ENCODE measurements at places on chromosomes 2 and 18.

DNA sequence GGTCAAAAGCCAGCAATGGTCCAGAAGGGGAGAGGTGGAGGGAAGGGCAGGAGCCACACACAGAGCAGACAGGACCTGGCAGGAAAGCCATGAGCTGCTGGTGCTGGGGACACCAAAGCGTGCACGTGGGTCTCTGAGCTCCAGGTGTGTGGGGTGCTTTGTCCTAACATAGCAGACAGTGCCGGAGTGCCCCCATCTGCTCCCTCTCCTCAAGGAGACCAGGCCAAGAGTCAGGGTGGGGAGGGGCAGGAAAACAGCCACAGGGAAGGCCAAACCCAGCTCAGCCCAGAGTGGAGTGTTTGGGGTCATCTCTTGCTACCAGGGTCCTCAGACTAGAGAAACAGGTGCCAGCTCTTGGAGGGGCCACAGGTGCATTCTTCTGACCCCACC is 4.2 kb upstream of the GPC1 start:
- DNase-seq = no peak

GRCh38 chr2:3168230-3168891 is 209.3 kb downstream of the EIPR1 start:
- peak; percentile 36 for DNase-seq

GRCh38 chr2:15980605-15981098 is 40.3 kb downstream of the MYCN start:
- DNase-seq = no peak

DNA sequence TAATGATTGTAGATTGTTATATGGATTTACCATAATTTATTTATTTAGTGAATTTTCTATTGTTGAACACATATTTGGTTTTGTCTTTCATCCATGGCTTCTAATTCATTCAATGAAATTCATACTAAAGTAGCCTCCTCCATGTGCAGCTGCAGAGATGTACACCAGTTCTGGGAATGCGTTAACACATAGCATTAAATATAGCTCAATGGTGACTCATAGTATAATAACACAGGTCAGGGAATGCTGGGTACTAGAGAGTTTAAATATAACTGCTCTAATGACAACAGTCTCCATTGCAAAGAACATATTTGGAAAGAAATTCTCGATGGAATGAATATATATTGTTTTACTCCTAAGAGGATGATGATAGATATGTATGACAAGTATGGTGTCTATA is 1190.2 kb upstream of the NRXN1 start:
- peak; percentile 2 for DNase-seq

DNA sequence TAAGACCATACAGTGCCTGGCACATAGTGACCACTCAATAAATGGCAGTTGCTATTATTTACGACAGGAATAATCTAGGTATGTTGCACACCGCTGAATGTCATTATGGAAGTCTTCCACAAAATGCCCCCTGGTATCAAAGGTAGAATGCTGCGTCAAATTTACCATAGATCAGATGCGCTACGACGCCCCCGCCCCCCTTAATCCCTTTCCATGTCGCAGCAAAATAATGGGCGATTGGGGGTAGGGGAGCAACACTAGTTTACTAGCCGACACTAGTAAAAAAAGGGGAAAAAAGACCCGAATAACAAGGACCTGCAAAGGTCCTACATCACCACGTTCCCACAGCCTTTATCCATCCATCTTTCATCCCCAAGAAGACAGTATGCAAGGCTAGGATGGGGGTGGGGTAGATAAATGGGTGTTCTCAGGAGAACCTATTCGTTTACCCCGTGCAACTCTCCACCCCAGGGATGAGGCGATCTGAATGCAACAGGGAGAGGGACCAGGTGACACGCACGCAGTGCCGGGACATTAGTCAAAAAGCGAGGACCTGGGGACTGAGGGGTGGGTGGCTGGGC is 455 bp downstream of the PREPL start:
- no peak for DNase-seq

GRCh38 chr2:46461709-46462171 is 17.6 kb upstream of the TMEM247 start:
- DNase-seq = no peak

DNA sequence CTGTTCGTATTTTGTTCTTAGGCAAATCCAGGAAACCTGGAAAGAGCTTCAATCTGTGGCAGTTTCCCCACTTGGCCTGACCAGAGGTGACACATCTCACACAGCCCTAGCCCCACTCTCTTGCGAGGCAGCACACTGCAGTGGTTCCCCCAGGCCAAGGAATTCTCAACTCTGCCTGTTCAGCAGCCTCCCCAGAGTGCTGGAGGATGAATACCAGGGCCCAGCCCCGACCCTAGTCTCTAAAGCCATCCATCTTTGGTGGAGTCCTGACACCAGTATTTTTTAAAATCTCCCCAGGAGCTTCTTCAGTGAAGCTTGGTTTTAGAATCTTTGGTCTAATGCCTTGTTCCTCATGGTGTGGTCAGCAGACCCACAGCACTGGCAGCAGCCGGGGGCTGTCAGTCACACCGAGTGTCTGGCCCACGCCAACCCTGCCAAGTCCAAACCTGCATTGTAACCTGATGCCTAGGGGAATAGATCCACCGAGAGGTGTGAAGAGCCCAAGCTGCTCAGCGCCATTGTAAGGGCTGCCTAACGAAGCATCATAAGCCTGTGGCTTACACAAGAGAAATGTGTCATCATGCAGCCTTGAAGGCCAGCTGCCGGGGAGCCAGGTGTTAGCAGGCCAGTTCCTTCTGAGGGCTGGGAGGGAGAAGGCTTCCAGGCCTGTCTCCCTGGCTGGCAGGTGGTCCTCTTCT is 428.7 kb upstream of the ID2 start:
- DNase-seq = no peak

- DNase-seq = peak; percentile 95
These were observed at the start of gene CDH2 for GRCh38 chr18:28176948-28177827. Gene CDH2 (minus strand): TSS chr18:28177130. CDS start chr18:28177022, 108 bp downstream.

DNA sequence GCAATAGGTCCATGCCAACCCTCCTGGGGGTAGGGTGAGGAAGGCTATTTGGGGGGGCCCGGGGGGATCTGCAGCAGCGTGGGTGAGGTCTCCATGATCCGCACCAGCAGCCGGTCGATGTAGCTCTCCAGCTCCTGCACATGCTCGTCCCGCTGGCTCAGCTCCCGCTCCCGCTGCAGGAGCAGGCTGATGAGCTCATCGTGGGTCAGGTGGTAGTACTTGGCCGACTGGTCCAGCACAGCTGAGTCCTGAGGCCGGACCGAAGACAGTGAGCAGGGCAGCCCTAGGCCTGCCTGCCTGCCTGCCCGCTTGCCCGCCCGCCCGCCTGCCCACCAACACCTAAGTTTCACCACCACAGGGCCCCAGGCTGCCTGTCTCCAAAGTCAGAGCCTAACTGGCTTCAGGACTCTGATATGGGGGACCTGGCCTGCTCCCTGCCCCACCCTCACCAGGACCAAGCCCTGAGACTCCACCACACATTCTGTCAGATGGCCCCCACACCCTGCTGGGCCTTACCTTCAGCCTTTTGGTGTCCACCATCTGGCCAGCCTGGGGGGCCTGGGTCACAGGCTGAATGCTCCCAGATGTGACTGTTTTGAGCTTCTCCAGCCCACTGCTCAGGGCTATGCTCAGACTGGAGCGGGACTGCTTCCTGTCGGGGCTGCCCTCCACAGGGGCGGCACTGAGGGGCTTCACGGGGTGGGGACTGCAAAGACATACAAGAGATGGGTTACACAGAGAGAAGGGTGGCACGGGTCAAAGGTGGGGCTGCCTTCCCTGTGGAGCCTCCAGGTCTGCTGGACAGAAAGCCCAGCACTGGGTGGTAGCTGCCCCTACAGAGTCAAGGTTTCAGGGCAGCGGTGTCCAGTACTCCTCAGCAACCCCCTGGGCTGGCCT is 4.2 kb upstream of the SFXN5 start:
- DNase-seq = no peak

DNA sequence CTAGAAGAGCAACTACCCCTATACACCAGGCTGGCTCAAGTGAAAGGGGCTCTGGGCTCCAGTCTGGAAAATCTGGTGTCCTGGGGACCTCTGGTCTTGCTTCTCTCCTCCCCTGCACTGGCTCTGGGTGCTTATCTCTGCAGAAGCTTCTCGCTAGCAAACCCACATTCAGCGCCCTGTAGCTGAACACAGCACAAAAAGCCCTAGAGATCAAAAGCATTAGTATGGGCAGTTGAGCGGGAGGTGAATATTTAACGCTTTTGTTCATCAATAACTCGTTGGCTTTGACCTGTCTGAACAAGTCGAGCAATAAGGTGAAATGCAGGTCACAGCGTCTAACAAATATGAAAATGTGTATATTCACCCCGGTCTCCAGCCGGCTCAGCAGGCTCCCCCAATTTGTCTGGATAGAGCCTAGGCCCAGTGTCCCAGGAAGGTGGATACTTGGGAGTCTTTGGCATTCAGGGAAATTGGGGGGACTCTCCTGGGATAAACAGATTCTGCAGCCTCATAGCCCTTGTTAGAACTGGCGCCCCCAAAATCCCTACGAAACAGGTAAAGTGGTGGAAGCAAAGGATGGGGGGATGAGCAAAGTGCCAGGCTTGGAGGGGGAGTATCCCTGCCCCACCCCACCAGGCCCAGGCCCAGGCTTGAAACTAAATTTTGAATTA is 2.5 kb upstream of the HOXD4 start:
- no peak for DNase-seq

- no peak for DNase-seq
These were observed 370.7 kb upstream of the MYT1L start for GRCh38 chr2:2701813-2702212.

DNA sequence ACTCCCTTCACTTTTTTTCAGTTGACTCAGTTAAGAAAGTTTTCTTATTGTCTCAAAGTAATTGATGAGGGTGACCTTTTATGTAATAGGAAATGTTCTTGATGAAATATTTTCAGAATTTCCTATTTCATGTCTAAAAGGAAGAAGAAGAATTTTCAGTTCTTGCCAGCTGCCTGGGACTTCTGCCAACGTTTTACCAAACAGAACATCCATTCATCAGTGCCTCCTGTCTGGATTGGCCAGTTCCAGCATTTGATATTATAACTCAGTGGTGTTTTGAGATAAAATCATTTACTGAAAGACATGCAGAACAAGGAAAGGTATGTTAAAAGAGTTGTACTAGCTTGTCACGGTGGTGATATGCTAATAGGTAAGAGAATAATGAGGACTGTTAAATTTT is 104.7 kb upstream of the MYO3B start:
- peak; percentile 95 for DNase-seq

DNA sequence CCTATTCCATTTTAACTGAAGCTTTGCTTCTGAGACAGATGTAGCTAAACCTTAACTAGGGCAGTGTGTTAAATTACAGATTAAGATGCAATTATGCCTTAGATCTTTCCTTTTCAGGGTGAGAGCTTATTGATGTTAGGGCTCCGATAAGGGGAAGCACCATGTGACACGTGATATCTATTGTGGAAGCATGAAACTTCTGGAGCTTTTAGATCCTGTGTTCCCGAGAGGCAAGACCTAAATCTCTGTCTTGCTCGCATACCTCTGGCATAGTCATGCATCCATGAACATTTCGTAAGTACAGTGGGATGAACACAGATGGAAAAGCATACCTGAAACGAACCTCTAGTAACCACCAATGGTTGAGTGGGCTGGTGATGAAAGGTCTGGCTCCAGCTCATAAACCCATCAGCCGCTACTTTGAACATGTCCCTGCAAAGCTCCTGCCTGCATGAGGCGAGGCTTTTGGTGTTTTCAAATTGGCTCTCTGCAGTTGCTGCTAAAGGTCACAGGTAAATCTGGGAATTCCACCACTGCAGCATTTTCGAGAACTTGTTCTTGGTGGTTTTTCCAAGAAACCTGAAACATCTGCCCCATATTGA is 3.7 kb upstream of the NRP2 start:
- no peak for DNase-seq

- DNase-seq = no peak
These were observed 3.7 kb upstream of the ZNF638 start for GRCh38 chr2:71327916-71328315.

- DNase-seq = no peak
These were observed 29.1 kb downstream of the SP140L start for GRCh38 chr2:230356084-230356483.

- DNase-seq = no peak
These were observed 83.9 kb downstream of the SH3YL1 start for GRCh38 chr2:179886-180285.

- peak; percentile 39 for DNase-seq
These were observed 155.6 kb upstream of the CCDC68 start for GRCh38 chr18:55114876-55115275.

DNA sequence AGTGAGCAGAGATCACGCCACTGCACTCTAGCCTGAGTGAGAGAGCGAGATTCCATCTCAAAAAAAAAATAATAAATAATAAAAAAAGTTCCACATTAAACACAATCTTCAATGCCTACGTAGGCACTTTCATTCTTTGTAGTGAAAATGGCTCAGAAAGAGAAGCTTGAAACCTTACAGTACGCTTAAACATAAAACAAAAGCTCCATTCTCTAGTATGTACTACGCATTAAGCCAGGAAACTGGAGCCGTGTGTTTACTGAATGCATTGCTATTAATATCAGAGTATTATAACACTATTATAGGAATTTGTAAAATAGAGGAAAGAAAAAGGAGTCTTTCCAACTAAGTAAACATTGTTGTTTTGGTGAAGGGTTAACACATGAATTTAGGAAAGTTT is 41.3 kb upstream of the LMAN1 start:
- no peak for DNase-seq

- no peak for DNase-seq
These were observed 80.8 kb upstream of the LPIN2 start for GRCh38 chr18:3093624-3094337.

DNA sequence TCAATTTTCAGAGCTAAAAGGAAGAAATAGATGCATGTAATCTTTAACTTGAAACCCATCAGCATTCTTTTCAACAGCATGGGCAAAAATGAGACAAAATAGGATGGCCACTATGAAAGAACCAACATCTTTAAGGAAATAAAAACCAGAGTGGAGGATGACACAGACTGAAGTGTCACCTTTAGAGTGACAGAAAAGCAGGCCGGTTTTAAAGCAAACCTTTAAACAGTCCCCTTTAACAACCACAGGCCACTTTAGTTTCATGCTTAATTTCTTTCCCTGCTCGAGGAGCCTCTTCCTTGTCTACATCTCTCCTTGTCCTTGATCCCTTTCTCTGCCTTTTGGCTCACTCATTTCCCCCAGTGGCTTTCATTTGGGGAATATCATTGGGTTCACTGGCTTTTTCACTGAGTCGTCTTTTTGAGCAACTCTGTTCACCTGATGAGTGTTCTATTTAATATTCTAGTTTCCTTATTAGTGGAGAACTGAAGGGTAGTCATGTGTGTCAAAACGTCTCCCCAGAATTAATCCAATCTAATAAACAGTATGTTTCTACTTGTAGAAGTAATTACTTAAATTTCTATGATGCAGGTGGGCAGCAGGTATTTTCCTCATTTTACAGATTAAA is 72.5 kb downstream of the DOCK10 start:
- DNase-seq = no peak

GRCh38 chr2:239507576-239508258 is 106.9 kb upstream of the HDAC4 start:
- DNase-seq = no peak

All from cardiac muscle cell (in vitro differentiated cells and primary cell).